ENCODE measurements at places on chromosomes 7 and 10.

DNA sequence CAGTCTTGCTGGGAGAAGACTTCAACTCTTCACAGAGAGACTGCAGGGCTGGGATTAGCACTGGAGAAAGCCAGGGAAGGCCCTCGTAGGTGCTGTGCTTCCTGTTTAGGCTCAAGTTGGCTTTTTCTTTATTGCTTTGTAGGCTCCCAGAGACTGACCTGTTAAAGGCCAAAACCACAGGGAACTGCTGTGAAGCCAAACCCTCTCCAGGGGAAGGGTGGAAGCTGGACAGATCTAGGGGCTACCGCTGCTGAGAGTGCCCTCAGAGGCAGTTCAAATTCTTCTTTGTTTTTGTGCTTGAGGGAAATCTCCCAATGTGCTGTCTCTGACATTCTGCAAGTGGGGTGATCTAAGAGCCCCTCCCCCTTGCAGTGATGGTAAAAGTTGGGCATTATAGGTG is 198.4 kb downstream of the CNTNAP2 start:
- no peak for DNase-seq

DNA sequence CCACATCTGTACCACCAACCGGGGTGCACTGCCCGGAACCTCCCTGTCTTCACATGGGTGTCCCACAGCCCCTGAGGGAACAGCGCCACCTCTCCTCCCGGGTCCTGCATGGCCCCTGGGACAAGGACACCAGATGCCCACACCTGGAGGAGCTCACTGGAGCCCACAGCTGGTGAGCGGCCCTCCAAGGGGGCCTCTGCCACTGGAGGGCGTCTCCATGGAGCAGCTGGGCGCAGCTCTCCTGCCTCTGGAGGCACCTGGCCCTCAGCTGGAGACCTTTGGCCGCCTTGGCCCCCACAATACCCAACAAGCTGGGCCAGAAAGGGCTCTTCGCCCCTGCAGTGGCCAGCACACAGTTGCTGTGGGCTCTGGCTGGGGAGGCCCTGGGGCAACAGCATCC is 7.3 kb upstream of the NKX6-2 start:
- no peak for DNase-seq

- DNase-seq = no peak
Measured at GRCh38 chr7:31129067-31129466, 77.0 kb downstream of the ADCYAP1R1 start.

- no peak for DNase-seq
Measured at GRCh38 chr7:33262476-33262875, 133.1 kb downstream of the BBS9 start.

- DNase-seq = no peak
Measured at GRCh38 chr7:1665549-1666316, 4.3 kb upstream of the ELFN1 start.

DNA sequence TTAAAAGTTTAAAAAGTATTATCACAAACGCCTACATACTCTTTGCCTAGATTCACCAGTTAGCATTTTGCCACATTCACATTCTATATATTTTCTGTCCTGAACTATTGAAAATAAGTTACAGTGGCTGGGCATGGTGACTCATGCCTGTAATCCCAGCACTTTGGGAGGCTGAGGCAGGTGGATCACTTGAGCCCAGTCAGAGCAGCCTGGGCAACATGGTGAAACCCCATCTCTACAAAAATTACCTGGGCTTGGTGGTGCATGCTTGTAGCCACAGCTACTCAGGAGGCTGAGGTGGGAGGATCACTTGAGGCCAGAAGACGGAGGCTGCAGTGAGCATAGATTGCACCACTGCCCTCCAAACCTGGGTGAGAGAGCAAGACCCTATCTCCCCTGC is 5.3 kb downstream of the ARPC1A start:
- no peak for DNase-seq

- no peak for DNase-seq
Measured at GRCh38 chr10:77912576-77912975, 14.0 kb downstream of the DLG5 start.

- DNase-seq = peak; percentile 33
Measured at GRCh38 chr7:23055582-23056178, 41.8 kb upstream of the HYCC1 start.

GRCh38 chr7:7110706-7111105 is 71.6 kb upstream of the C1GALT1 start:
- no peak for DNase-seq

DNA sequence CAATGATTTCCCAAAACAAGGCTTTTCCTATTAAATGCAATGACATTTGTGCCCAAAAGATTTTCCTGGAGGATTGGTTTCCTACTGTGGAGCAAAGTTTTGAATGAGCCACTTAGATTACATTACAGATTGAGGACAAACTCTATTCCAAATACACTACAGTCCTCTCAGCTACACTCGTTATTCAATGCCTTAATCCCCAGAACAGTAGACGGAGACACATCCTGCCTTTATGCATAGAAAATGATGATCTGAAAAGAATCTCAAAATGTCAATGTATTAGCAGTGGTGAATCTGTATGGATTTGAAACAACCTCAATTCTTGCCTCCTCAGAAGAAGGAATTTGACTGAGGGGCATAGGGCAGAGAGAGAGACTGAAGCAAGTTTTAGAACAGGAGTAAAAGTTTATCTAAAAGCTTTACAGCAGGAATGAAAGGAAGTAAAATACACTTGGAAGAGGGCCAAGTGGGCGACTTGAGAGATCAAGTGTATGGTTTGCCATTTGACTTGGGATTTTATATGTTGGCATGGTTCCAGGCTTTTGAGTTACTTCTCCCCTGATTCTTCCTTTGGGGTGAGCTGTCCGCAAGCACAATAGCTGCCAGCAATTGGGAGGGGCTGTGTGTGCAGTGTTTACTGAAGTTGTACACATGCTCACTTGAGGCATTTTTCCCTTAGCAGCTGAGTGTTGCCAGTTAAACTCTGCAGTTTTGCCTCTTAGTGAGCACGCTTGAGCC is 891.9 kb upstream of the MBL2 start:
- no peak for DNase-seq

GRCh38 chr7:36599645-36600313 is 124.5 kb downstream of the AOAH start:
- DNase-seq = no peak

- no peak for DNase-seq
Measured at GRCh38 chr7:157124690-157125089, 14.0 kb upstream of the UBE3C start.

- no peak for DNase-seq
Measured at GRCh38 chr7:101527844-101528667, 101.0 kb downstream of the MYL10 start.

GRCh38 chr10:86747796-86748581 is 8.4 kb upstream of the BMPR1A start:
- DNase-seq = peak; percentile 11

DNA sequence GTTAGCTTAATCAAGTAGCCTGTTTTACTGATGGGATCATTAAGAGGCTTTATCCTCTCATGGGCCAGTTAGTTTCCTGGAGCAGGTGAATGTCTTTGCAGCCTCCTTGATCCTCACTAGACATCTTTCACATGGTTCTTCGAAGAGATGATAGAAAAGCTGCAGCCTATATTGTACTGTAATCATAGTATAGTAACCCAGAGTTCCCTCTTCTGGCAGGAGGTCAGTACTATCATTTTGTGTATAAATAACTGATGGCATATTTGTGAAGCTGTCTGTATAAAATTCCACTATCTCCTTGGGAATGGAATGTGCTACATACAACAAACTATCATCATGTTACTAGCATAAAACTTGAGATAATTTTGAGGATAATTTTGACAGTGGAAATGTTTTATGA is 123.8 kb upstream of the PRPS1L1 start:
- no peak for DNase-seq

- no peak for DNase-seq
Measured at GRCh38 chr10:131778385-131778784, 122.4 kb upstream of the PPP2R2D start.

DNA sequence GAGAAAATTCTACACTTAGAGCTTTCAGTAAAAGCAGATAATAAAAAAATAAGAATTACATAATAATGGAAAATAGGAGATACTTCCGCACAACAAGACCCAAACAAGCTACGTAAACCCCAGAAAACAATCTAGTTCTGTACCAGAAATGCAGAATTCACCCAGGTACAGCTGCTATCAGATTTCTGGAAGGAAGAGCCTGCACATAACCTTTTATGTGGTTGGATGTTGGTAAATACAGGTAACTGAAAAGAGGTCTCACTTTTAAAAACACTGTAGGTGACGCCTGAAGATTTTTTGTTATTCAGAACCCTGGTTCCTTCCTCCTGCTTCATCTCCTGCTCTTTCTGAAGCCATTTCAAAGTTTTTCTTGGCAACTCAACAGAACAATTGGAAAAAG is 29.9 kb downstream of the PANK1 start:
- no peak for DNase-seq

- DNase-seq = no peak
Measured at GRCh38 chr7:22730921-22731654, 4.1 kb downstream of the IL6 start.

- DNase-seq = no peak
Measured at GRCh38 chr7:27184337-27185012, 557 bp downstream of the HOXA11 start.

- no peak for DNase-seq
Measured at GRCh38 chr10:27391916-27392315, 112.2 kb upstream of the RAB18 start.
